ENCODE measurements at places on chromosomes 12 and 14. TPM values are rescaled to one million over a fixed set of nuclear protein-coding genes. Genes with fewer than 3 reads are reported as not detected.

KIF5A gene
- polyA plus RNA-seq, result 0.49 TPM

KRT75 gene
- not detected for polyA plus RNA-seq

CIROP gene
- not detected for polyA plus RNA-seq

SMIM41 gene
- polyA plus RNA-seq, result 0.49 TPM
